ENCODE measurements at places on chromosomes 2 and 18.
A peak's percentile ranks its signal among the peaks of the same experiment; 100 is the strongest.

DNA sequence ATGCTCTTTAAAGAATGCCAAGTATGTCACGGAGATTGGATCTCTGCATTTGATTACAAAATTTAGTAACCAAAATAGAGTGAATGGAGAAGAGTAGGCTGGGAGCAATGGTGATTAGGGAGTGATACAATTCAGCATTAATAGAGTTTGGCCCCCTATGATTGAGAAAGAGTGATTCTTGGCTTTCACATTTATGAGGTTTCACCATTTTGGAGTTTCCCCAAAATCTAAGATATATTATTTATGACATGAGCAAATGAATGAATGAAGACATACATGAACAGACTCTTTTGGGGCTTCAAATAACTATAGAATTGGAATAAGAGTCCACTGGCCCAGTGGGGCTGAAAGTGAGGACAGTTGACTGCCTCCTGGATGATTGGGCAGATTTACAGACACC lies 255.2 kb downstream of the LPIN1 start:
- DNase-seq, result no peak

- DNase-seq, result no peak
Measured at GRCh38 chr2:114684403-114684802, 242.0 kb downstream of the DPP10 start.

DNA sequence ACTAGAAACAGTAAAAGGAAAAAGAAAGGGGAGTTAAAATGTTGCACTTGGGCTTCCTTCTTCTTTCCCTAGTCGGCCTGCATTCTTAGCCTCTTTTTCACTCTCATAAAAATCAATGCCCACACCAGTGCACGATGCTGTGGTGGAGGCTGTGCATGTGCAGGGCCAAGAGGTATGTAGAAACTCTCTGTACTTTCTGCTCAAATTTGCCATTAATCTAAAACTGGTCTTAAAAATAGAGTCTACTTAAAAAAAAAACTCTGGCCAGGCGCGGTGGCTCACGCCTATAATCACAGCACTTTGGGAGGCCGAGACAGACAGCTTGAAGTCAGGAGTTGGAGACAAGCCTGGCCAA lies 11.1 kb downstream of the TRAPPC8 start:
- no peak for DNase-seq

DNA sequence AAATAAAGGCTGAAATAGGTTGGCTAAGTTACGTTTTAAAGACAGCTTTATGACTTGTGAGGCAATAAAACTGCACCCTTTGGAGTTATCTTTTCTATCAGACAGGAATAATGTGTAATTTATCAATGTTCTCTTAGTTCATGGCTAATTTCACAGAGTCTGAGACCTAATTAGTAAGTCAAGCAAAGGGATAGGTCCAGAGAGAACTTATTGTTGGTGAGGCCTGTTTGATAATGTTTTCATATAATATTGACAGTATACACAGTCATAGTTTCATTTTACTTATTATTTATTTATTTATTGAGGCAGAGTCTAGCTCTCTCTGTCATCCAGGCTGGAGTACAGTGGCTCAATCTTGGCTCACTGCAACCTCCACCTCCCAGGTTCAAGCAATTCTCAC lies 1.9 kb upstream of the IL36RN start:
- no peak for DNase-seq

- no peak for DNase-seq
Measured at GRCh38 chr2:54963476-54963875, 86.8 kb downstream of the RTN4 start.

GRCh38 chr18:76988031-76988826 lies 144.4 kb downstream of the MBP start:
- no peak for DNase-seq

DNA sequence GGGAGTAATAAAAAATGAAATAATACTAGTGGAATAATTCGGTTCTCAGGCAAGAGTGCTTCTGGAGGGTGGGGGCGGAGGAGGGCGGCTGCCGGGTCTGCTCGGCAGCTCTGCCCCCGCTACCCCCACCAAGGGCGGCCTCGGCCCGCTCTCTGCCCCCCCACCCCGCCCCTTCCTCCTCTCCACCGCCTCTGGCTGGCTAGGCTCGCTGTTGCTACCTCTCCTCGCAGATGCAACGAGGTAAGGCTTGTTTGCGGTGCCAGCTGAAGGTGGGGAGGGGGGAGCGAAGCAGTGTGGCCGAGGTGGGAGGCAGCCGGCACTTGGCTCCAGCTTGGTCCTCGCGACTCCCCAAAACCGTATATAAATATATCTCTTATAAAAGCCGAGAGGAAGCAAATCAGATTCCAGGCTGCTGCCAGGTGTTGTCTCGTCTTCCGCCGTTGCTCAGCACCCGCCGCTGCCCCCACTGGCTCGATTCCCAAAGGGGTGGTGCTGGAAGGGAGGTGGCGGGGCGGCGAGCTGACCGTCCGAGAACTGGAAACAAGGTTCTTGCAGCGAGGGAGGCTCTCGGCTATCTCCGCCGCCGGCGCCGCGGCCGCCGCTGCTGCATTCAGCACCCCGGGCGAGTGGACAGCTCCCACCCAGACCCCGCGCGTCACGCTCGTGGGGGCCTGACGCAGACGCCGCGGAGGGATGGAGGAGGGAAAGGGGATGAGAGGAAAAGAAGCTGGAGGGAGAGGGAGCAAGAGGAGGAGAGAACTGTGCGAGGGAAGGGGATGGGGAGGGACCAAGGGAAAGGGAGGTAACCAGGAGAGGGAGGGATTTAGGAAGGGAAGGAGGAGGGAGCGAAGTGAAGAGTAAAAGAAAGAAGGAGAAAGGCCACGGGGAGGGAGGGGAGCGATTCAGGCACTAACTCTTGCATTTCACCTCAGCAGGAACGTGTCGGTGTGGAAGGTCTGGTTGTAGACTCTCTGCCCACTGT lies at the start of gene MARCHF4:
TSS of gene MARCHF4 (minus strand) at position 763 of the 982 bp plus-strand sequence. CDS start 2,223 bp downstream, outside the sequence.
- DNase-seq, result no peak

DNA sequence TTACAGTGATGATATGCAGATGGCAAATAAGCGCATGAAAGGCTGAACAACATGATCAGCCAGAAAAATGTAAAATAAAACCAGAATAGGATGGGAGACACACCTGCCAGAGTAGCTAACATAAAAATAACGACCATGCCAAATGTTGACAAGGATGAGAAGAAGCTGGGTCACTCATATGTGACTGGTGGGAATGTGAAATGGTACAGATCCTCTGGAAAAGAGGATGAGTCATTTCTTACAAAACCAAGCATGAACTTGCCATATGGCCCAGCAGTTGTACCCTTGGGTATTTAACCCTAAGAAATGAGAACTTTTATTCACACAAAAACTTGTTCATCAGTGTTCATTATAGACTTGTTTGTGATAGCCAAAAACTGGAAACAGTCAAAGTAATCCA lies 143.8 kb downstream of the SH3BP4 start:
- DNase-seq, result no peak

GRCh38 chr2:165913636-165914035 lies 39.9 kb downstream of the TTC21B start:
- no peak for DNase-seq

DNA sequence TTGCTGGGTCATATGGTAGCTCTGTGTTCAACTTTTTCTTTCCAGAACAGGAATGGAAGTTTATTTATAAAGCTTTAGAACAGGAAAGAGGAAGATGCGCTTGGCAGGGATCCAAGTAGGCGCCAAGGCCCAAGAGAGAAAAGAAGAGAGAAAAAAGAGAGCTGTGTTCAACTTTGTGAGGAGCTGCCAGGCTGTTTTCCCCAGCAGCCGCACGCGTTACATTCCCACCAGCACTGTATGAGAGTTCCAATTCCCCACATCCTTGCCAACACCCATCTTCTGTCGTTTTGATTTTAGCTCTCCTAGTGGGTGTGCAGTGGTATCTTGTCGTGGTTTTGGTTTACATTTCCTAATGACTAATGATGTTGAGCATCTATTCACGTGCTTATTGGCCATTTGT lies 51.4 kb downstream of the KCNF1 start:
- DNase-seq, result no peak

DNA sequence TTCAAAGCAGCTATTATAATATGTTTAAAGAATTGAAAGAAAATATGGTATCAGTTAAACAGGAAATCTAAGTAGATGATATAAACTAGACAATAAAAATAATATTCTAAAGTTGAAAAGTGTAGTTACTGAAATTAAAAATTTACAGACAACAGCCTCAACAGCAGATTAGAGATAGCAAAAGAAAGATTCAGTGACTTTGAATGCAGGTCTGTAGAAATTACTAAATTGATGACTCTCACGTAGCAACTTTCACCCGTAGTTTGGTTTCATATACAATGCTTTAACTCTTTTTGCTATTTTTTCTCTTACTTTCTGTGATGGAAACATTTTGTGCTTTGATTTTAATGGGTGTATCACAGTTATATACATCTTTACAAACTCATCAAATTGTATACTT lies 44.8 kb downstream of the SPAST start:
- DNase-seq, result no peak

DNA sequence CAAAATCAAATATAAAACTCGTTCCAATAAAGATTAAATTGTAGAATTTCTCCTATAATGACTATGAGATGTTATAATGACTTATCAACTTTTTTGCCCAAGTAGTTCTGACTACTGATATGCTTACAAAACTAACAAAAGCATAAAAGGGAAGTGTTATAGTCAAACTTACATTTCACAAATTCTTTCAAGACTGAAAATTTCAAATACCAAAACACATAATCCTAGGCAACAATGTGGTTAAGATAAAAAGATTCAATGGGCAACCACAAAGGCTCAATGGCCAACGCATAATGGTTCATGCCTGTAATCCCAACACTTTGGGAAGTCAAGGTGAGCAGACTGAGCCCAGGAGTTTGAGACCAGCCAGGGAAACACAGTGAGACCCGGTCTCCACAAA lies 135.7 kb downstream of the USP34 start:
- no peak for DNase-seq

- no peak for DNase-seq
Measured at GRCh38 chr2:74694281-74694680, 40.2 kb downstream of the SEMA4F start.

- DNase-seq, result peak; percentile 52
Measured at GRCh38 chr2:86807468-86808275, 17.0 kb upstream of the CD8A start.

GRCh38 chr2:235077046-235077445 lies 125.2 kb downstream of the SH3BP4 start:
- DNase-seq, result no peak

- DNase-seq, result no peak
Measured at GRCh38 chr18:54112356-54112755, 112.1 kb downstream of the MBD2 start.

DNA sequence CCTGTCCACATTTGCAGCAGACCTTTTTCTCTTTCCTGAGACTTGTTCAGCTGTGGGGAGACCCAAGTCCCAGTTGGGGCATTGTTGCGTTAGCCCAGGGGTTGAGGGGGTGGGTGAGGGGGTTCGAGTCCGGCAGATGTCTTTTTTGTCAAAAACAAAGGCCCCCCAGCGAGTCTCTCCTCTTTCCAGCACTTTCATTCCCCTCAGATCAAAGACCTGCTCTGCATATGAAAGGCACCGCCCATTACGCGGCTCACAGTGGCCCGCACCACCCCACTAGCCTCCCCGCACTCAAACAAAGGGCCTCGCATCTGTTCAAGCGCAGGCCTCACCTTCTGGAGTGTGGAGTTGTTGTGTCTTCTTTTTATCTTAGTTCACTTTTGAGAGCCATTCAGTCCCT lies 25.2 kb downstream of the TRABD2A start:
- DNase-seq, result no peak

DNA sequence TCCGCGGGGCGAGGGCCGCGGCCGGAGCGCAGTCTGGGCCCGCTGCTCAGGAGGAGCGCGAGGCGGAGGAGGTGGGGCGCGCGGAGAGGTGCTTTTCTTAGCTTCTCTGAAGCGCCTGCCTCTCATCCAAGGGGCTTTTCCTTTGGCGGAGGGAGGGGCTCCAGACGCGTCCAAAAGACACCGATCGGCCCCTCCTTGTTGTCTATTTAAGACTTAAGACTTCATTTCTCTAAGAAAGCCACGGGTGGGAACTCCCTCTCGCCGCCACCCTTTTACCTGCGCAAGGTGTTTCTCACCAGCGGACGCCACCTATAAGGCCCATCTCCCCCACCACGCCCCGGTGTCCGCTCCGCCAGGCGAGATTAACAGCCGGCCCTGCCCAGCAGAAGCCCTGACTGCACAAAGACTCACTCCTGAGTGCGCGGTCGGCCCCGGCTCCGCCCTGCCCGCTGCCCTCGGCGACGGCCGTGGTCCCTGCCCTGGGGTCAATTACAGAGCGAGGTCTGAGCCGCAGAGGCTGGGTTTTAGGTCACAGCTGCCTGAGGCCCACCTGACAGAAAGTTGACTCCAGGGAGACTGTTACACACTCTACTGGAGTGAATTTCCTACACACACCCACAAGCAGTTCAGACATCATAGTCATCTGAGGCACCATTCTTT lies at the start of gene DSC2:
TSS of gene DSC2 (minus strand) at position 397 of the 660 bp plus-strand sequence. CDS start 450 bp downstream, outside the sequence.
- peak; percentile 40 for DNase-seq

DNA sequence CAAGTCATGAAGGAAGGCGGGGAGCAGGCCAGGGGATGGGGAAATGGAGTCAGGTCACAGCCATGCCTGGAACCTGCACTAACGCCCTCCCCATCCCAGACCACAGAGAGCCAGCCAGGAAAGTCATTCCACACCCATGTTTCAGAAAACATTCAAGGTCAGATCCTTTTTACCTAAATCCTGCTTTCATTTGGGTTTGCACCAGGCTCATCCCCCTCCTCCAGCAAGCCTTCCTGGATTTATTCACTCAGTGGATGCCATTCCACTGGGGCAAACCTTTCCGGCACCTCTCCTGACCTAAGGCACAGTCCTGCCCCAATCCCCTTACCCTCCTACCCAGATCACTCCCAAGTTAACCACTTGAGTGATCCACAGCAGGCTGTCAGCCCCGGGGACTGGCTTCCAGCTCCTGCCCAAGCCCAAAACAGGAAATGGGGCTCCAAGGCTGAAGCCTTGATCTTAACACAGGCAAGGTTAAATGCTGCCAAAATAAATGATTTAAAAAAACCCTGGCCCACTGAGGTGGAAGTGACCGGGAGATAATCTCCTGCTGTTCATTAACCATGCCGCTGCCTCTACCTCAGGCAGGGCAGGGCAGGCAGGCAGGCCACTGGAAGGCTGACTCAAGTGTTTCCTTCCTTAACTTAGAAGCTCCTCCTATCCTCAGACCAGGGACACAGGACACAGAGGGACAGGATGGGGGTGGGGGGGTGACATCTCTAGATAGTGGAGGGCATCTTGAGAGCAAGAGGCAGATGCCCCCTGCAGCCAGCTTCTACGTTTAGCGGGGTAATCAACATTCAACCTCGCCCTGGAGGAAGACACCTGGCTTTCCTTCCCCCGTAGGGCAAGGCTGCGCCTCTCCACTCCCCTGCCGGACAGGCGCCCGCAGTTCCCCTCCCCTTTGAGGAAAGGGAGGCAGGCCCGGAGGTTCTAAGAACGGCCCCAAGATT lies 1.4 kb downstream of the RAB11FIP5 start:
- DNase-seq, result no peak

- no peak for DNase-seq
Measured at GRCh38 chr18:79519751-79520477, 124.2 kb downstream of the NFATC1 start.

Data from epithelial cell of prostate (primary cell).